ENCODE measurements at places on chromosomes 3 and 15.

DNA sequence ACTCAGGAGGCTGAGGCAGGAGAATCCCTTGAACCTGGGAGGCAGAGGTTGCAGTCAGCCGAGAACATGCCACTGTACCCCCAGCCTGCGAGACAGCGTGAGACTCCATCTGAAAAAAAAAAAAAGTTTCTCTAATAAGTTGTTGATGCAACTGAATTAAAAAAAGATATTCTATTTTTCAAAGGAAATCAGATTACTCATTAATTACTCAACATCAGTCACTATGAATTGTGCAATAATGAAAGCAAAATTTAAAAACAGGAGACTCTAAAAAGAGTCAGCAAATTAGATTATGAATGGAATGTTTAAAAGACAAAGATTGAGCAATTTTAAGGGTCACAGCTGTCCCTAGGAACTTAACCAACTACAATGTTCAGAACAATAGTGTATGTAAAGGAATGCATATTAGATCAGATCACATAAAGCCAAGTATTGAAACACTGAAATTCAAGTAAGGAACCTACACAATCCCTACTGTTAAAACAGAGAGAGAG lies 60.2 kb upstream of the SLC4A7 start:
- no peak for DNase-seq

- no peak for DNase-seq
These were observed 16.7 kb upstream of the SECISBP2L start for GRCh38 chr15:49062900-49063299.

DNA sequence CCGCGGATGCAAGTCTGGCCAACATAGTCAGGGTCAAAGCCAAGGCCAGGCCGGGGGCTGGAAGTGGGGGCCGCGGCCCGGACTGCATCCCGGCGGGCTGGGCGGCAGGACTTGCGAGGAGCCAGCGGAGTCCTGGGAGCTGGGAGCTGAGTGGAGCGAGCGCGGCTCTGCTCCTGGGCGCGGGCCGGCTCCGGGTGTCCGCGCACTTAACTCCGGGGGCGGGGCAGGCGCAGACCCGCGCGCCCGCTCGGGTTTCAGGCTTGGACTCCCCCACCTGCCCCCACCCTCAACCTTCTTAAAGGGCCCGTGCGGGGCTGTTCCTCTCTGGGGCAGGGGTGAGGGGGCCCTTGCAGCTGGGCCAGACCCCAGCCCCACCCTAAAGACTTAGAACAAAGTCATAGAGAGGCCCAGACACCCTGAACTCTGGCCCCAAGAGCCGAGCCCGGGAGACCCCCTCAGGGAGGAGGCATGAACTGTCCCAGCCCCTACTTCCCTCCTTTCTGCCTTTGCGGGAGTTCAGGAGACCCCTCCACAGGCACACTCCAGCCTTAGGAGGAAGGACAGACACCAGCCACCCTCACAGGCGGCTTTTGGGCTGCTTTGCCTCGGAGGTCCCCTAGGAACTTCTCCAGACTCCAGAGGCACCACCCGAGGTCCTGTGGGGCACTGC lies at the start of gene CSPG4:
CSPG4 (minus strand) TSS at position 181 of the 670 bp plus-strand sequence; CDS start at position 88, 93 bp downstream.
- DNase-seq = peak; percentile 39

DNA sequence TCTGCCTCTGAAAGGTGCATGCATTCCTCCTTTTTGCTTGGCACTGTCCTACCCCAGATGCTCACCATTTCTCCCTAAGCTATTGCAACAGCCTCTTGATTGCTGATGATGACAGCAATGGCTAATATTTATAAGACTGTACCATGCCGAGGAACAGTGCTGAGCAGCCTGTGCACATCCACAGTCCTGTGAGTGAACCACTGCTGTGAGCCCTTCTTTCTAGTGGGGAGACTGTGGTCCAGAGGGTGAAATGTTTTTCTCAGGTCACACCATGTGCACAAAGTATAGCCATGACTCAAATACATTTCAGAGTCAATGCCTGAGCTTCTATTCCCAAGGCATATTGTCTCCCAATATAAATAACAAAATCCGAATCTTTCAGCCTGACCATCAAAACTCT lies 231.2 kb upstream of the LRTM1 start:
- DNase-seq = no peak

GRCh38 chr15:48520376-48521155 lies 124.9 kb downstream of the FBN1 start:
- no peak for DNase-seq

DNA sequence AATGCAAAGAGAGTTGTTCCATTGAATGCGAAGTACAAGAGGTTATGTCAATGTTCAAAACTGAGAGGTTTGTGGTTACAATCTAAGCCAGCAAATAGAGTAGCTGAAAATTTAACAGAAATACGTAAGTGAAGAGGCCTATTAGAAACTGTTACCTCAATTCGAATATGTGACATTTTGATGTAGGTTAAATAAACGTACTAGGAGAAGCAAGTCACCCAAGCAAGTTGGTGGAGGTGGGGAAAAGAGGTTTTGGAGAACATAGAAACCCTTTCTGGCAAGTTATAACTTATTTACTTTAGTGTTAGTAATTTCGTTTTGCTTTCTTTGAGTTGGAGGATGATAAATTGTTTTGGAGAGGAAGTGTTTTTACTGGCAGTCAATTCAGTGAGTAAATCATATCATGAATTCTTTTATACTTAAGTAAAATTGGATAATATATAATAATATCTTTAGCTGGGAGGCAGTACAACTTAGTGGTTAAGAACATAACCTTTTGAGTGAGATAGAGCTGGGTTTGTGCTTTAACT lies 91.2 kb upstream of the NAALADL2 start:
- no peak for DNase-seq

DNA sequence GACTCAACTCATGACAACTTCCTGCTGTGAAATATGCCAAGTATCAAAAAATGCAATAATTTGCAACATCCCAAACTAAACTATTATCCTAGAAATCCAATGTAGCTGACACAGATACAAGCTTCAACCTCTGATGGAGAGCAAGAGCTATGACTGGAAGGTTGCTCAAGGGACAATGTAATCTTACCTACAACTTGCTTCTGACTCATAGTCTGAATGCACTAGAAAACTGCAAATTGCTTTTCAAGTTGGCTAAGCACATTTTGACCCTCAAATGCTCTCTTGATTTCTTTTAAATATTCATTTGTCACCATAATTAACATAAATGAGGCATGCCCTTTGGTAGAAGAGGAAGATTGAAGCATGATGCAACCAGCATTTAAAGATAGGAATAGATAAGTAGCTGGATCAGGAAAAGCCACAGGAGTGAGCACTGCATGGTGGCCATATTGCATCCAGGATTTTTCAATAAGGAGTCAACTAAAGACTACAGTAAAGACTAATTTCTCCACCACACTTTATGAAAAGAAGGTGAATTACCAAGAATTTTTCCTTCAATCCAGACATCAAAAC lies 630.8 kb upstream of the GBE1 start:
- no peak for DNase-seq

DNA sequence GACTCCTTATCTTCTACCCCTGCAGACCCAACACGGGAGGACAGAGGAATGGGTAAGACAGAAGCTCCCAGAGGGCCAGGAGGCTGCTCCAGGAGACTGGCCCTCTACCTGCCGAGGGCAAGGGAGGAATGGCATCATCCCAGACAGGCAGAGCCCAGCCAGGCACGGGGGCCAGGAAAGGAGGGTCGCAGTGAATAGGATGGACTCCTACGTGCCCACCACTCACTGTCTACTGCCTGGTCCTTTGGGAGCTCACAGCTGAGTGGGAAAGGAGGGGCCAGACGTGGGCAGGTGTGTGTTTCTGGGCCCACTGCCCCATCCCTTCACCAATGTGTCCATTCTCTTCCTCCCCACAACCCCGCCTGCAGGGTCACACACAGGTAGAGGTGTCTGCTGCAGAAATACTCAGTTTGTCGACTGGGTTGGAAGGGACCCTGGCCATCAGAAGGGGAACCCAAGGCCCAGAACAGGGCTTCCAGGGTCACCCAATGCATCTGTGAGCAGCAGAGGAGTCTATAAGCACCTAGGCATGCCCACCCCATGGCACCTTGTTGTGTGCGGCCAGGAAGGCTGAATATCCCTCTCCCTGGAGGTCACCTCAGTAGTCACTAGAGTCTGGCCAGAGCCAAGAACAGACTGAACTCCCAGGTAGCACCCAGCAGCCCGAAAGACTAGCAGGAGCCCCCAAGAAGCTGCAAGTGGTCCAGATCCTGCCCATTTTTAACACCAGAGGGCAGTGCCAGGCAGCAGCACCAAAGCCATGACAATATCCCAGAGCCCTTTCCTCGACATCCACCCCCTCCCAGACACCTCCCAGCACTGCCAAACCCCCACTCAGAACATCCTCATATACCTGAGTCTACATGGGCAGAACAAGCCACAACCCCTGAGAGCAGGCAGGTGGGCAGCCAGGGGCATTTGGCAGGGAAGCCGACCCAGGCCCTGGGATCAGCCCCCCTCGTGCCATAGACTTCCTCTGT lies 24.0 kb downstream of the TKT start:
- DNase-seq = no peak

GRCh38 chr15:96412045-96412905 lies 81.8 kb downstream of the NR2F2 start:
- no peak for DNase-seq

- DNase-seq = no peak
These were observed 627 bp downstream of the DUSP7 start for GRCh38 chr3:52055537-52056351.

DNA sequence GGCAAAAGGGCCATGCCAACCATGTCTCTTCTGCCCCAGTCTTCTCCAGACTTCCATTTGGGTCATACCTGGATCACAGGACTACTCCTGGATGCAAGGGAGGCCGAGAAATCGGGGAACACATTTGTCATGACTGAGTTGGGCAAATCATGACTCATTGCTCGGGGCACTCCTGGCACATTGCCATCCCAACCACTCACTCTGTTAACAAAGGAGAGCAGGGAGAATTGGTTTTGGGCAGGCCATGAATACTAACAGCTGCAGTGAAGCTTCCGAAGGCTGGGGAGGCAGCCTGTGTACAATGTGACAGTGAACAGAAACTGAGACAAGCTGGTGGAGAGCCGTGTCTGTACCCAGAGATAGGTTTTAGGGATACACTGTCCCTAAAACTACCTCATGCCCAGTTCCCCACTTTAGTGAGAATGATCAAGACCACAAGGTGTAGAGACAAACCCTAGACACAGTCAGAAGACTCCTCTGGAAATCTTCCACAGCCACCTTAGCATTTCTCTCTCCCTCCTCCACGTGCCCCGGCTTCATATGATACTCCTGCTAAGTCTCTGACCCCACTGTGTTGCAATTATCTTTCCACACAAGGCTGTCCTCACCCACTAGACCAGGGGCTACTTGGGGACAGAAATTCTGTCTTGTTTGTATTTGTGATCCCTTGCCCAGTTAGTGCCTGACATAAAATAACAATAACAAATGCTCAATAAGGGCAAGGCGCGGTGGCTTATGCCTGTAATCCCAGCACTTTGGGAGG lies 10.5 kb upstream of the BUB1B start:
- no peak for DNase-seq

DNA sequence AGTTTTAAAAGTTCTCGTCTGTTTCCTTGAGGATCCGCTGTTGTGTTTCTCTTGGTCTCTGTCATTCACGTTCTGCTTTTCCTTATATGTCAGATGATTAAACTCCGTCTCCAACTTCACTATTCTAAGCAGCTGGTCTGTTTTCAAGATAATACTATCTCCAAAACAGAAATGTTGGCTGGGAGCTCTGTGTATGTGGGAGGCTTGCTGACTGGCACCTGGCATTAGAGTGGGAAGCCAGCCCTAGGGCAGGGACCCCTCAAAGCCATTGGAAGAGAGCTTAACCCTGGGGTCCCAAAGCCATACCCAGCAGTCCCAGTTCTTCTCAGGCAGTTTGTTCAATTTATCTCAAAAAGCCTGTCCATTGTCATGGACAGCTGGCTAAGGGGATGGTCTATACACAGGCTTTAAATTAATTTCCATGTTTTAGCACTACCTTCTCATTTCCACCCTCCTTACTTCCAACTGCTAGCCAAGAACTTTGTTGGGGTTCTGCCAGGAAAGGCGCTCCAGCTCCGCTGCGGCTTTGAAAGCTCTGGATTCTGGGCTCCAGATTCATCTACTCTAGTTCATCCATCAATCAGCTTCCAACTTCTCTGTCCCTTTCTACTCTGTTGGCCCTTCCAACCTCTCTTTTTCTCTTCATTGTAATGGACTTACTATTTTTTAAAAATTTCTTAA lies 9.2 kb downstream of the BTBD1 start:
- no peak for DNase-seq

- no peak for DNase-seq
These were observed 1.4 kb downstream of the FES start for GRCh38 chr15:90885432-90886290.

DNA sequence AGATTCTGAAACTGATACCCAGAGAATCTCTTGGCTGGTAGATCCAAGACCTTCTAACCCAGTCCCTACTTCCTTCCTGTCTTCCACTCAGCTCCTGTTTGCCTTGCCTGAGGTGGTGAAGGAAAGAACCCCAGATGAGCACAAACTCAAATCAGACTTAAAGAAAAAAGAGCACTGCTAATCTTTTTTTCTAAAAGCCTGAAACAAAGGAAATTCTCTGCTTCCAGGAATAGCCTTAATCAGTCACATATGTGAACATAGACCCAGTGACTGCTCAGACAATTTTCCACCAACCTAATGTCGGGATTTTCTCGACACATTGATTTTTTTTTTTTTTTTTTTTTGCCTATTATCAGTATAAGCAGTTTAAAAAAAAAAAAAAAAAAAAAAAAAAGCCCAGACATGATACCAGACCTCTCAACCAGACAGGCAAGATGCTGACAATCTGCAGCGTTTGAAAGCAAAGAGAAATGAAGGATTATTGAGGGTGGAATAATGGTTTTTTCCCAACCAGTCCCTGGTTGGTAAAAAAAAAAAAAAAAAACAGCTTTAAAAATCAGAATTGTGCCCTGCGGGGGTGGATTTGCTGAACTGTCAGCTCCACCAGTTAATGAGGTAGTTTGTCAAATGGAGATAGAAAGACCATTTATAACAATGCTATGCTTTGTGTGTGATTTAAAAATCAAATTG lies 256.8 kb upstream of the RARB start:
- DNase-seq = no peak

DNA sequence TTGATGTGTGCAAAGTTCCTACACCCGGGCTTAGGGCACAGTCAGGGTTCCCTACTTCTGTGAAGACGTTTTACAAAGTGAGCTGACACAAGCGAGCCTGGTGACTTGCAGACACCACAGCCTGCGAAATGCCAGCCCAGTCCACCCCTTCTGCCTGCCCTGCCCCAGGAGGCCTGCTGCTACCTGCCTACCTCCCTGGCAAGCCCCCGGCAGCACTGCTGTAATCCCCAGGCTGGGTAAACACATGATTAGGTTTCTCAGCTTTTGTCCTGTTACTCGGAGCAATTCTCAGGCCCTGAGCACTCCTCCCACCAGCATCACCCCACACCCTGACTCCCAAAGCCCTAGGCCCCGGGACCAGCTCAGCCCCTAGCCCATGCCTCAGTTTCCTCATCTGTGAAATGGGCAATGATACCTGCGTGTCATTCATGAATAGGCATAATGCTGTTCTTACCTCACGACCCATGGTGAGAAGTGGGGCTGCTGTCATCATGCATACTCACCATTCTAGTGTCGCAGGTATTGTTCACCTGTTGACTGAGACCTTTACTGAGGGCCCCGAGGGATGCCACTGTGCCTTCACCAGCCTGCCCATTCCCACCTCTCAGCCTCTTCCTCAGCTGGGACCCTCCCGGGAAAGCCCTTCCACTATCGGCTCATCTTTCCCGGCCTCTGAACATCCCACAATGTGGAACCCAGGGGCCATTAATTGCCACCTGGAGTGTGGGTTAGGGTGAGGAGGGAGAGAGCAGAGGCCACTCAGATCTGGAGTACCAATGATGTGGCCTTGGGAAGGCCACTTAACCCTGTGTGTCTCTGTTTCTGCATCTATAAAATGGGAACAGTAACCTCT lies 31.5 kb upstream of the SLC6A6 start:
- no peak for DNase-seq

- no peak for DNase-seq
These were observed 351.2 kb downstream of the RAP2B start for GRCh38 chr3:153513236-153513635.

Measured in GM04504 (cell line).